ENCODE measurements at places on chromosomes 2 and 18.

DNA sequence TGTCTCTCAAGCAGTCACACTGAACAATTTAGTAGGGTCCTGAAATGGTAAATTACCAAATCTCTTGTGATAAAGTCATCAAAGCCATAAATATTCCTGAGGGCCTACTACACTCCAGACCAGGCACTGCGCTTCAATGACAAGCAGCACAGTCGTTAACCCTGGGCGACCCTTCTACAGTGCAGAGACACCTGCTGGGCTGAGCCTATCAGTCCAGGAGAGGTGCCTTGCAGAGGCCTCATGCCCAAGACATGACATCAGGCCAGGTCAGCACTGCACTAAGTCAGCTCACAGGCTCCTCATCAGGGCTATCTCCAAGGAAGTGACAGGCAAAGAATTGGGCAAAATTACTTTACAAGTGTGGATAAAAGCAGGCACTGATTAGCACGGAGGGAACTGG, 166.4 kb upstream of the EPB41L3 start:
- DNase-seq = no peak

DNA sequence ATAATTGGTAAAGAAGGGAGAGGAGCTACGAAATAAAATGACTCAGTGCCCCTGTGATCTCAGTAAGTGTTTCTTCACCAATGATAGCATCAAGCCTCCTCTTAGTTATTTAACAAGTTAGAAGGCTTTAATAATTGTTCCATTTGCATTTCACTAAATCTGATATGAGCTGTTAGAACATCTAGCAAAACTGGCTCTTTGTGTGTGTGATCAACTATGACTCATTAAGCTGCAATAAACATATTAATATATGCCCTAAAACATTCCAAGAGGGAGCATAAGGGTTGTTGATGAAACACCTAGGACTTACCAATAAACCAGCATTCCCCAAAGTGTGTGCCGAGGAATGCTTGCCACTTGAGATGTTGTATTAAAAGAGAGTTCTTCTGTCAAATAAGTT, 115.2 kb downstream of the OSBPL6 start:
- no peak for DNase-seq

- no peak for DNase-seq
These were observed 30.6 kb downstream of the ARMC9 start for GRCh38 chr2:231228974-231229529.

- no peak for DNase-seq
These were observed 565.7 kb downstream of the SLC4A3 start for GRCh38 chr2:220192994-220193753.

GRCh38 chr2:80302314-80303005, 2.1 kb downstream of the LRRTM1 start:
- DNase-seq = no peak

DNA sequence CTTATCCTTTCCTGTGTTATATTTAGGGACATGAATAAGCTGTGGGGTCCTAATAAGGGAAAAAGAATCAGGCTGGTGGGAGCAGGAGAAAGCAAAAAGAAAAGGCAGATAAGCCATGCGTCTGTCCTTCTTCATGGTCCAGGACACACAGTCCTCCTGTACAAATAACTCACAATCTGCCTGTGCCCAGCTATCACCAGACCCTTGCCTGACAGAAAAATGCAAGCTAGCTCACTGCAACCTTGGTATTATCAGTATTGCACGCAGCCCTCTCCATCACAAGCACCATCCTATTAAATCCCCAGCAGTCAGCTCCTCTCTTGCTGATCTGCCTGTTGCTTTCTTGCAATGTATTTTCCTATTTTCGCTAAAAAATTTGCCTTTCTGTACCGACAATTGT, 78.0 kb downstream of the NEURL3 start:
- no peak for DNase-seq

DNA sequence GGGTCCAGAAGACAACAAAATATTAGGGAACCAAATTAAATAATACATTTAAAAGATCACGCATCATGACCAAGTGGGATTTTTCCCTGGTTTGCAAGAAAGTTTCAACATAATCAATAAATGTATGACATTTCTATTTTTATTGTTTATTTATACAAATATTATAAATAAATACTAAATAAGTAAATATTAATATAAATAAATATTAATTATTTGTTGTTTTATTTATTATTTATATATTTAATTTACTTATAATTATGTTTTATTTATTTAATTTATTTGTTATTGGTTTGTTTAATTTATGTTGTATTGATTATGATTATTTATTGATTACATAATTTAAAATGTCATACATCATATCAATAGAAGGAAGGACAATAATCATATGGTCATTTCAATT, 242.5 kb upstream of the HNMT start:
- no peak for DNase-seq

GRCh38 chr18:7173216-7173615, 55.6 kb upstream of the LAMA1 start:
- no peak for DNase-seq

DNA sequence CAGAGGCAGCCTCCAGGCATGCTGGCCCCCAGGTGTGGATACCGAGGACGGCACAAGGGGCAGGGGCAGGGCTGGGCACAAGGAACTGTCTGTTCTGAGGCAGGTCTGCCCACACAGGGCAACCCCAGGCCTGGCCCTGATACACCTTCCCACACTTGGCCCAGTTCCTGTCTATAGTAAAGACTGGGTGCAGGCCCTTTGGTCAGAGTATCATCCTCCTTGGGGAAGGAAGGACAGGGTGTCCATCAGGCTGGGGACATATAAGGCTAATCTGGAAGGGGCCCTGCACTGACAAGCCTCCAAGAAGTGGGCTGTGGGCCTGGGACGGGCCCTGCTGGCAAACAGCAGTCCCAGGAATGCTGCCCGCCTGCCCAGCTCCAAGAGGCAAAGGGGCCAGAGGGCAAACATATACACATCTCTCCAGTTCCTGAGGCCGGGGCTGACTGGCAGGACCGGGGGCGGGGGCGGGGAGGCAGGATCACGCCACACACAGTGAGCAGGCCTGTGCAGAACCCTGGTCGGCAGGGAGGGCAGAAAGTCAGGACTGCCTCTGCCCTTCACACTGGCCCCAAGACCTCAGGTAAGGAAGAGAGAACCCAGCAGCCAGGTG, 18.9 kb downstream of the SDC1 start:
- DNase-seq = no peak

GRCh38 chr18:47595831-47596501, 334.5 kb downstream of the SMAD2 start:
- DNase-seq = no peak

- DNase-seq = no peak
These were observed 161.7 kb downstream of the INSIG2 start for GRCh38 chr2:118250001-118250400.

DNA sequence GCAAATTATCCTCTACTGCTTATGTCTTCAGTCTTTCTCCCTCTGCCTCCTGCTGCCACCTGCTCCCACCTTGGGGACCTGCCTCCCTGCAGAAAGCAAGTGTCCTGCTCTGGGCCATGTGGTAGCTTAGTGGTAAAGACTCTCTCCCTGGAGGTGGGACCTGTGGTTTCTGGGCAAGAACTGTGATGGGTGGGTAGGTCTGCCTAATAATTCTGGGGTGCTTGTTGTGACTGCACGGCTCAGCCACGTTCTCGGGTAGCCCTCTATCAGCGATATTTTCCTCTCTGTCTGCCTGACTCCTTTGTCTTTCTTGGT, 16.4 kb upstream of the CD28 start:
- DNase-seq = no peak

GRCh38 chr2:182625814-182626213, 90.2 kb upstream of the DNAJC10 start:
- no peak for DNase-seq

- DNase-seq = no peak
These were observed 15.3 kb downstream of the HES6 start for GRCh38 chr2:238224356-238225035.
